NCI-H1092 (cell line): ENCODE measurements at places on chromosomes 1 and 21.
A peak's percentile ranks its signal among the peaks of the same experiment; 100 is the strongest.

- DNase-seq: peak; percentile 89
Measured at GRCh38 chr1:182615468-182616129, 11.4 kb upstream of the RGS16 start.

GRCh38 chr1:29004288-29004687 is 89.9 kb downstream of the EPB41 start:
- no peak for DNase-seq

DNA sequence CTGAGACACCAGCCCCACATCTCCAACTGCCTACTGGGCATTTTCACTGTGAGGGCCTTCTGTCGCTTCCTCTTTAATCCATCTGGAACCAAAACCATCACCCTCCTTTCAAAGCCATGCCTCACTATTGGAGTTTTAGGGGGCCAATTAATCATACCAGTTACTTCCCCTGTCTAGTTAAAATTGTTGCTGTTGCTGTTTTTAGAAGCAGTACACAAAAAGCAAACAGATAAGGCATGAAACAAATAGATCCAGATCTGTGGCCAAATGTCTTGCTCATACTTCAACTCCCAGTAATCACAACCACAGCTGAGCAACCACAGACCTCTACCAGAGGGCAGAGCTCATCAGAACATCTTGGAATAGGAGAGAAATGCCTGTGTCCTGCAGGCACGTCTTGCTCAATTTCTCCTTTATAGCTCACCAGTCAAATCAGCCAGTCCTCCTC is 133.8 kb upstream of the C1orf105 start:
- no peak for DNase-seq

- no peak for DNase-seq
Measured at GRCh38 chr1:212450331-212450881, 17.7 kb downstream of the NENF start.

- no peak for DNase-seq
Measured at GRCh38 chr21:37628362-37628761, 261.8 kb downstream of the DYRK1A start.

GRCh38 chr21:24759348-24760075 is 847.8 kb downstream of the MRPL39 start:
- DNase-seq: no peak

GRCh38 chr1:182473556-182473955 is 23.6 kb downstream of the RGSL1 start:
- no peak for DNase-seq

DNA sequence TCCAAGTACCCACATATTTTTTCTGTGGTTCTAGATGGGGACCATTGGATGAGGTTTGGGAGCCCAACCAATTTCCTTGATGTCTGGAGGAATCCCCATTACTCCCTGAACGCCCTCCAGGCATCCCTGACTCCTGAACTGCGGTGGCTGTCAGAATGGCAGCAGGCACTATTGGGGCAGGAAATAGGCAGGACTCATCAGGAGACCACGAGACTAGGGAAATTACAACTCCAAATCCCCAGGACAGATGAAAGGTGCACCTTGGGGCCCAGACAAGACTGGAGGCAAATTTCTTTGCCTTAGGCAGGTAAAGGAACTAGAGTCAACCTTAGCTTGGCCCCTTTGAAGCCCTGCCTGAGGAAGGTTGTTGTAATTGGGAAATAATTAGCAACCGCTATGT is 1.1 kb downstream of the CGN start:
- DNase-seq: no peak

- DNase-seq: no peak
Measured at GRCh38 chr1:246592695-246593094, 26.4 kb downstream of the CNST start.

GRCh38 chr1:54804471-54805132 is 3.5 kb upstream of the TTC22 start:
- DNase-seq: no peak

DNA sequence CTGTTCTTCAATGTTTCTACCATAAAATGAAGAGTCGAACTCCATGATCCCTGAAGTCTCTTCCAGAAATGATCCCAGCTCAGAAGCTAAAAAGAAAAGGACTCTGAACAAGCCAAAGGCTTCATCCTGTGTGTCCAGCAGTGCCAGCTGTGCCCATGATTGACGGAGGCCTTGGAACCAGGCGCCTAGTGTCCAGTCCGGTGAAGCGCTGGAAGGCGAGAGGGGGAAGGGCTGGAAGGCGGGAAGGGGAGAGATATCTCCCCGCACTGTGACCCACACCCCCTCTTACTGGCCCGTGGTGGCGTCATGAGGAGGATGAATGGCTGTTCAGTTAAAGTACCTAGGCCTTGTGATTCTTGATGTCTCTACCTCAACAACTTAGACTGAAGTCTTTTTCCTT is 10.4 kb upstream of the PLEKHA6 start:
- DNase-seq: no peak

DNA sequence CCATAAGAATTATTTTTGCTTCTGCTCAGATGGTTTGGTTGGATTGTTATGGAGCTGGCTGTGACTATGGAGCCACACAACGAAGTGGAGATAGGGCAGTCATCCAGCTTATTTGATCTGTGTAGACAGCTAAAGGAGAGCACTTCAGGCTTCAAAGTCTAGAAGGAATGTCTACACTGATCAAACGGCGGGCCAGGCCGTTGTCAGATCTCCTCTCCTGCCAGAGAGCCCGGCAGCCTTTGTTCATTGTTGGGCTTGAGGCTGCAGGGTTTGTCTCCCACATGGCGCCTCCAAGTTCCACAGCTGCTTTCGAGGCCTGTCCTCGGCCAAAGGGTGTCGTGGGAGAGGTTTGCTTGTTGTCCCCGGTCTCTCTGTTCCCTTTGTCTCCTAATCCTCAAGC is 2.8 kb upstream of the STMN1 start:
- DNase-seq: no peak

GRCh38 chr1:198153103-198153502 is 3.7 kb upstream of the NEK7 start:
- DNase-seq: no peak

DNA sequence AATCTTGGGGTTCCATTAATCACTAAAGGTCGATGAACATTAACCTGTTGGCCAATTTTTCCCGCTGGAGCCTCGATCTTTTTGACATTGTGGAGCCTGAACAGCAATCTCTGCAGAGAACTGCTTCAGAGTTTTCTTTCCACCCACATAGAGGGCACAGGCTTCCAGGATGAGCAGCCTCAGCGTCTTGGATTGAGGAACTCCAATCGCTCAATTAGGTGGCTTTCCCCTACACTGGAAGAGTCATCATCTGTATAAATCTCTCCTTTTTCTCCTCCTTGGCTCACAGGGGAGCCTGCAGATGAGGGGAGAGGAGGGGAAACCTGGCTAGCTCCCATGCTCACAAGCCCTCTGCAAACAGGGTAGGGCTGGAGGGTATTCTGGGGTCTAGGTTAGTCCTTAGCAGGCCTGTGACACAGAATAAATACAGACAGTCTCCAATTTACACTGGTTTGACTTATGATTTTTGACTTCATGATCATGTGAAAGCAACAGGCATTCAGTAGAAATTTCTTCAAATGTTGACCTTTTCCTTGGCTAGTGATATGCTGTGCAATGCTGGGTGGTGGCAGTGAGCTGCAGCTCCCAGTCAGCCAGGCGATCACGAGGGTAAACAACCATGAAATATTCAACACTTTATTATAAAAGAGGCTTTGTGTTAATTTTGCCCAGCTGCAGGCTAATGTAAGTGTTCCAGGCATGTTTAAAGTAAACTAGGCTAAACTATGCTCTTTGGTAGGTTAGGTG is 80.8 kb downstream of the PGBD5 start:
- DNase-seq: no peak

- DNase-seq: no peak
Measured at GRCh38 chr1:176905648-176906047, 258.9 kb downstream of the ASTN1 start.

- no peak for DNase-seq
Measured at GRCh38 chr1:18307329-18307898, 173.3 kb upstream of the KLHDC7A start.

GRCh38 chr1:49190138-49190537 is 413.4 kb upstream of the BEND5 start:
- DNase-seq: no peak

GRCh38 chr1:78916986-78917385 is 89.5 kb downstream of the ADGRL4 start:
- DNase-seq: no peak

DNA sequence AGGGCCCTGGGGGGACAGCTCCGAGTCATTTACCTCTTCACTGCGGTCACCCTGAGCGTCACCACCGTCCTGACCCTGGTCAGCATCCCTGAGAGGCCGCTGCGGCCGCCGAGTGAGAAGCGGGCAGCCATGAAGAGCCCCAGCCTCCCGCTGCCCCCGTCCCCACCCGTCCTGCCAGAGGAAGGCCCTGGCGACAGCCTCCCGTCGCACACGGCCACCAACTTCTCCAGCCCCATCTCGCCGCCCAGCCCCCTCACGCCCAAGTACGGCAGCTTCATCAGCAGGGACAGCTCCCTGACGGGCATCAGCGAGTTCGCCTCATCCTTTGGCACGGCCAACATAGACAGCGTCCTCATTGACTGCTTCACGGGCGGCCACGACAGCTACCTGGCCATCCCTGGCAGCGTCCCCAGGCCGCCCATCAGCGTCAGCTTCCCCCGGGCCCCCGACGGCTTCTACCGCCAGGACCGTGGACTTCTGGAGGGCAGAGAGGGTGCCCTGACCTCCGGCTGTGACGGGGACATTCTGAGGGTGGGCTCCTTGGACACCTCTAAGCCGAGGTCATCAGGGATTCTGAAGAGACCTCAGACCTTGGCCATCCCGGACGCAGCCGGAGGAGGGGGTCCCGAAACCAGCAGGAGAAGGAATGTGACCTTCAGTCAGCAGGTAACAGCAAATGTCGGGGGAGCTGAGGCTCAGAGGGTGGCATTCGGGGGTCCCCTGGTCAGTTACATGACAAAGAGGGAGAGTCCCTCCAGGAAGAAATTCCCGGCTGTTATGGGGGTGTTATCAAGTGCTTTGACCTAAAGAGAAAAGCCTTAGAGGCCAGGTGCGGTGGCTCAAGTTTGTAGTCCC is 12.6 kb downstream of the SLC45A1 start:
- DNase-seq: no peak

- no peak for DNase-seq
Measured at GRCh38 chr1:46991083-46991923, 32.2 kb upstream of the CYP4X1 start.

DNA sequence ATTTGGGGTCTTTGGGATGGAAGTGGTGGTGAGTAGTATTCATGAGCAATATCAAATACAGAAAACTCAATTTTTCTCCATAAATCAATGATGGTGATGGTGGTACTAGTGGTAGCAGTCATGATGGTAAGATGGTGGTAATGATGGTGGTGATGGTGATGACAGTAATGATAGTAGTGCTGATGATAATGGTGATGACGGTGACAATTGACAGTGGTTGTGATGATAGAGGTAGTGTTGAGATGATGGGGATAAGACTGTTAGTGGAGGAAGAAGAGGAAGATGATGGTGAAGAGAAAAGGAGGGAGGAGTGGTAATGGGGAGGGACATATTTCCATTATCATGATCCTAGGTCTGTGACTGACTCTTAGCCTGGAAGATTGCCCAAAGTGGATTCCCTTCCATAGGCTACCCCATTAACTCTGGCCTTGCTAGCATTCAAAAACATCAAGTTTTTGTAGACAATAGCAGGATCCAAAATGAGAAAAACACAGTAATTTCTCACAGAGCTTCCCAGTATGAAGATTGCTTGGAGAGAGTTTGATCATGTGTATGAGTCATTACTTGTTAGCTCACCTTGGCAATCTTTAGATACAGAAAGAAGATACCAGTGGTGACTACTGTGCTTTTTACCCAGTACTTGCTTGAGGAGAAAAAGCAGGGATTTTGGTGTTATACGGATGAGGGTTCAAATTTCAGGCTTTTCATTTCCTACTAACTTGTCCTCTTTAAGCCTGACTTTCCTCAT is 93.9 kb downstream of the ATP1A1 start:
- no peak for DNase-seq

DNA sequence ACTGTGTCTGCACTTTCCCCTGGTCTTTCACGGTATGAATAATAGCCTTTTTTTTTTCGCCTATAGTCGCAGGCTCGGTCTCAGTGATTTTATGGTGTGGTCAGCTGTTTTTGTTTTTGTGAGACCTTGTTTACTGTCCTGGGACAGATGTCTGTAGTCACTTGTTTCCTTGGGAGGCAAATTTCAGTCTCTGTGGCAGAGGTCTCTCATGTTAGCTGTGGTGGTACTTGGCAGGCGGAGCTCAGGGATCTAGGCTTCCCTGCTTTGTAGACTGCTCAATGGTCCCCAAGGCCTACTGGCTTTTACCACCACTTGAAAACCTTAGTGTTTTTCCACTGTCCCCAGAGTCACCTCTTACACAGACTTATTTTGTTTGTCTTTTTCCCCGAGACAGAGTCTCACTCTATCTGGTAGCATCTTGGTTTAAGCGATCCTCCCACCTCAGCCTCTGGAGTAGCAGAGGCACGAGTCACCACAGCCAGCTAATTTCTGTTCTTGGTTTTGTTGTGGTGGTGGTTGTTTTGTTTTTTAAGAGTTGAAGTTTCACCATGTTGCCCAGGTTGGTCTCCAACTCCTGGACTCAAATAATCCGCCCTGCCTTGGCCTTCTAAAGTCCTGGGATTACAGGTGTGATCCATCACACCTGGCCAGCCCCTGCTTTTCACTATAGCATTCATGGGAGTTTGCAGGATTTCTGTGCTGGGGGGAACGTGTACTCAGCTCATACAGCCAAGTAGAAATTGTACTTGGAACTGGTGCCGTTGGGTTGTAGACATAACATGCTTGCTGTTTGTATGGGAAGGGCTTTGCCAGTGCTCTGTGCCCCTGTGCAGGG is 10.3 kb downstream of the RNU1-2 start:
- no peak for DNase-seq

DNA sequence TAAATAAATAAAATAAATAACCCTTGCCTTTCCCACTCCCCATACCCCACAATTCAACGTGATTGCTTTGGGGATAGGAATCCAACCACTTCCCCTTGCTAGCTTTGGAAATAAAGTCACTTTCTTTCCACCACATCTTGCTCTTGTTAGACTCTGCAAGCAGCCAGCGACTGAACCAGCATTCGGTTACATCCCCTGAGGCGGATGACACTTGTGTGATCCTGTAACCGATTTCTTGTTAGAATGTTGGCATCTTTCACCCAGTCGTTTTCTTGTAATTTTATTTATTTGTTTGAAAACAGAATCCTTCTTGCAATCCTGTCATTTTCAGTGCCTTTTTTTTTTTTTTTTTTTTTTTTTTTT is 1.6 kb upstream of the IFNGR2 start:
- no peak for DNase-seq

- no peak for DNase-seq
Measured at GRCh38 chr1:234631721-234632125, 21.7 kb upstream of the IRF2BP2 start.

DNA sequence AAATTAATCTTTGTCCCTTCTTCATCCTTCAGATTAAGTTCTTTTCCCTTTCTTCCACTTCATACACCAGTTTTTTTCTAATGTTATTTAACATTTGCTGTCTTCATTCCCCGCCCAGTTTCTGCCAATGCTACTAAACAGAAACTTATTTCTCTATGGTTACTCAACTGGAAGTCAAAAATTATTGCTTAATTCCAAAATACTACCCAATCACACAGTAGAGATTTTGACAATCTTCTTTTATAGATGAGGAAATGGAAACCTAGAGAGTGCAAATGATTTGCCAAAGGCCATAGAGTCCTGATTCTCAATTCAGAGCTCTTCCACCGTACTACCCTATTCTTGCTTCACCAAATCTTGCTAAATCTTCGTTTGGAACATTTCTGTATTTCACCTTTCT is 58.1 kb upstream of the SH3GLB1 start:
- DNase-seq: no peak
